ENCODE measurements at places on chromosomes 6 and 20. TPM values are rescaled to one million over a fixed set of nuclear protein-coding genes. Genes with fewer than 3 reads are reported as not detected.
A peak's percentile ranks its signal among the peaks of the same experiment; 100 is the strongest.

GRCh38 chr6:62445521-62445920, 159.5 kb upstream of the KHDRBS2 start:
- DNase-seq = no peak
- H3K4me3 ChIP-seq = no peak overlapping the region
- H3K27ac ChIP-seq = no peak overlapping the region
- H3K27me3 ChIP-seq = no peaks in the 10 kb centered on the region

GRCh38 chr20:1388741-1389483, 3.9 kb downstream of the FKBP1A start:
- no peak for DNase-seq
- no peaks in the 10 kb centered on the region for H3K27me3 ChIP-seq
- peak overlapping the region; percentile 92 for H3K27ac ChIP-seq
- peak overlapping the region; percentile 97 for H3K4me3 ChIP-seq

DNA sequence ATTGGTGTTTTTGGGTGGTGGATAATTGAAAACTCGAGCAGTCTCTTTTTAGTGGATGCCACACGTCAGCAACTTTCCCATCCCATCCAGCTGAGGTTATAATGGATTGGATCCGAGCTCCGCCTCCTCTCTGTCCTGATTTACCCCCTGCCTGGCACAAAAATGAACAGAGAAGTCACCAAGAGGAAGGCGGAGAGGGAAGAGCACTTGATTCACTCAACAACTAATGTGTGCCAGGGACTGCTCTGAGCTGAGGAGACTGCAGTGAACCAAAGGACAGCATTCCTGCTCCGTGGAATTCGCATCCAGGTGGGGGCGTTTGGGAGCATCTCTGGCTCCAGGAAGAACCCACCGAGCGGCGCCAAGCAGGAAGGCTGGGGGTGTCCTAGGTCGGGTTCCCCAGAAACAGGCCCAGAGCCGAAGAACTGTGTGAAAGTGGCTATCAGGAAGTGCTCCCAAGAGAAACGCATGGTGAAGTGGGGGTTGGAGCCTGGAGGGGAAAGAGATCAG, 95.8 kb upstream of the NAA20 start:
- DNase-seq = peak; percentile 44
- H3K27me3 ChIP-seq = no peaks in the 10 kb centered on the region
- H3K4me3 ChIP-seq = no peak overlapping the region
- H3K4me1 ChIP-seq = peaks cover 63% of the 10 kb centered on the region
- H3K36me3 ChIP-seq = no peaks in the 10 kb centered on the region
- H3K27ac ChIP-seq = peak overlapping the region; percentile 70

- H3K4me1 ChIP-seq = peaks cover 19% of the 10 kb centered on the region
- H3K36me3 ChIP-seq = no peaks in the 10 kb centered on the region
- DNase-seq = peak; percentile 90
- H3K27me3 ChIP-seq = peaks cover 75% of the 10 kb centered on the region
These were observed at the start of gene TBX18 for GRCh38 chr6:84764332-84765049. Gene TBX18 (minus strand): TSS chr6:84764598. CDS start chr6:84764181, 417 bp downstream.

Gene C6orf132
- total RNA-seq = 17.6 TPM

- H3K4me1 ChIP-seq = peaks cover 10% of the 10 kb centered on the region
- H3K27me3 ChIP-seq = no peaks in the 10 kb centered on the region
These were observed 141.0 kb downstream of the OR2B2 start for GRCh38 chr6:27771235-27771634.

Gene HDGFL1
- total RNA-seq = not detected

Gene PRND
- 0.20 TPM for total RNA-seq

- H3K4me1 ChIP-seq = no peaks in the 10 kb centered on the region
- peak overlapping the region; percentile 59 for H3K27ac ChIP-seq
- no peaks in the 10 kb centered on the region for H3K36me3 ChIP-seq
- DNase-seq = peak; percentile 89
These were observed 50.1 kb downstream of the CYP24A1 start for GRCh38 chr20:54123587-54124180.

Gene ESF1
- 9.8 TPM for total RNA-seq

Gene NHSL1
- total RNA-seq = 80.2 TPM

Data from upper lobe of left lung (tissue), 6 donors.